Activated CD4-positive, CD25-positive, alpha-beta regulatory T cell (primary cell): ENCODE measurements at places on chromosomes 12 and 14.

- DNase-seq, result no peak
These were observed 19.1 kb downstream of the CAMKK2 start for GRCh38 chr12:121277374-121277759.

- DNase-seq, result no peak
These were observed 21.0 kb downstream of the CHST11 start for GRCh38 chr12:104477510-104478390.

GRCh38 chr14:29584992-29585391, 342.7 kb downstream of the PRKD1 start:
- DNase-seq, result no peak

DNA sequence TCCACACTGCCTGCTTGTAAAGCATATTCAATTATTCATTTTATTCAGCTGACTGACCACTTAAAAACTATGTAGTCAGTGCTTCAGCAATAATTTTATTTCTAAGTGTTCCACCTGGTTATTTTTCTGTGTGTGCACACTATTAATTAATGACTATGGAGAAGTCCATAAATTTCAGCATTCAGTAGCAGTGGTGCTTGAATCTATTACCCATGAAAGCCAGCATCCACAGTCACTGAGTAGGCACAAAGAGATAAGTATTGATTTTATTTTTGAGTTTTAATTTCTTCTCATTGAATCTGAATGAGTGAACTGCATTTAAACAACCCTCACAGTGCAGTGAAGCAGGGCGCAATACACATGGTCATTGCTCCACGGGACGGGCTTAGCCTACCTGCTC, 643.1 kb downstream of the GALC start:
- no peak for DNase-seq

DNA sequence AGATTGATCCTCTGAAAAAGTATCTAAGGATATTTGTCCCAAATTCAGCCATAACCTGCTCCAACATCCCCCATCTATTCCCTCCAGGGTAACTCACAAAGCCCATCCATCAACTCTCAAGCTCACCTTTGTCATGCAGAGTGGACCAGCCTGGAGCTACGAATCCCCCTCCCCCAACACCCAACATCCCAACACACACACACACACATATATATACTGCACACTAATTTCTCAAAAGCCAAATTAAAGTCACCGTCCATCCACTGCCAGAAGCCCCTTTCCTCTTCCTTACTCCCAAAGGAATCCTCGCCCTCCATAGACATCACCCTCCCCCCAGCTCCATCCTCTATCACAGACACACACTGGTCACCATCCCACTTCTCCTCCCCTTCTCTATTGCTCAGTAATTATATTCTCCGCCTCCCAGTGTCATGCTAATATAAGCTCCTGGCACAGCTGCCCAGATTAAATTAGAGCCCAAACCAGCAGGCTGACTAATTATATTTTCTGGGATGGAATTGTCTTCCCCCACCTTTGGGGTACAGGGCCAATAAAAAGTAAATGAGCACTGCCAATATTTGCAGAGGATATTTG, 13.5 kb upstream of the TESPA1 start:
- DNase-seq, result no peak

GRCh38 chr12:69872804-69873203, 47.8 kb downstream of the MYRFL start:
- DNase-seq, result no peak

DNA sequence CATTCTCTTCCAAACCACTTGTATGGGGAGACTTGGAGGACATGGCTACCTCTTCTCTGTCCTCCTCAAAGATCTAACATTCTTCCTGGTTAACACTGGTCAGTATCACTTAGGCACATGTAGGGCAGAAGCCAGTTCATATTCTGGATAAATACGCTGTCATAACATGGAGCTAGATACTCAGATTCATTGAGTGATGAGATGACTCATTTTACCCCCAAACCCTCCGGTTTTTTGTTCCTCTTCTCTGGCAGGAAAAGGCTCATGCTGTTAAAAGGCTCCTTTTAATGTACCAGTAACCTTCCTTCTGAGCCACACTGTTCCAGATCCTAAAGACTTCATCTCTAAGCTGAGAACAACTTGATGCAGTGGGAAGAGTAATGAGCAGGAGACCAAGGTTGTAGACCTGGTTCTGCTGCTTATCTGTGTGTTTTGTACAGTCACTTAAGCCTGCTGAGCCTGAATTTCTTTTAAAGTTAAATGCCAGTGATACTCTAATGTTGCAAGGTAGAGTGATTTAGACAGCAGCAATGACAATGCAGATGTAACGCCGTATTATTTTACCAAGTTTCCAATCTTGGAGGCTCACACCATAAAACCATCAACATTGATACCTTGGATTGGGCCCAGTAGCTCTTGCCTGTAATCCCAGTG, 57.3 kb upstream of the ELK3 start:
- DNase-seq, result no peak

GRCh38 chr12:20210621-20211215, 157.6 kb upstream of the PDE3A start:
- no peak for DNase-seq

DNA sequence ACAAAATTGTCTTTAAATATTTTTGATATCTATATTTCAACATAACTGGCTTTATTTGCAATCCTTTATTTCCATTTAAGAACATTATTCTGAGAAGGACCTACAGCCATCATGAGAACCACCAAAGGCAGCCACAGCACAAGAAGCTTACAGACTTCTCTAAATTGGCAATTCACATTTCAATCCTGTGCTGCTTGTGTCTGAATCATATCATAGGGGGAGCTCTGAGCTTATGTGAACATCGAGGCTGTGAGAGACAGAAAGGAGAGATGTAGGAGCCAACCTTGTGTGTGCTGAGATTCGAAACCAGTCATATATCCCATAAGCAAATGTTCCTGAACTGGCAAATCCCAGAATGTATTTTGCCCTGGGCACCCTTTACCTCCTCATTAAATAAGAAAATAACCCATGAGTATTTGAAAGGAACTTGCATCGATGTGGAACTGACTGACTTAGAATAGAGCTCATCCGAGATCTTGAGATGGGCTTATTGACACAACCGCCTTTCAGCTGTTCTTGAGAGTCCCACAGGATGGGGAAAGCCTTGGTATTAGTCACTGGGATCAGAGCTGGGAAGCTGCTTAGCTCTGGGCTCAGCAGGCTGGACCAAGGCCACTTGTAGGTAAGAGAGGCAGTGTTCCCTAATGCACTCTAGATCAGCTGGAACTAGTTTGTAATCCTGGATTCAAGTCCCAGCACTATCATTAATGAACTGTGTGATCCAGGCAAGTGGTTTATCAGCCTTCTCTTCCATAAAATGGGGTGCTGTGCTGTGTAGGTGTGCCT, 329.8 kb downstream of the CACNA1C start:
- no peak for DNase-seq

GRCh38 chr12:125406131-125406530, 340.9 kb downstream of the AACS start:
- no peak for DNase-seq

DNA sequence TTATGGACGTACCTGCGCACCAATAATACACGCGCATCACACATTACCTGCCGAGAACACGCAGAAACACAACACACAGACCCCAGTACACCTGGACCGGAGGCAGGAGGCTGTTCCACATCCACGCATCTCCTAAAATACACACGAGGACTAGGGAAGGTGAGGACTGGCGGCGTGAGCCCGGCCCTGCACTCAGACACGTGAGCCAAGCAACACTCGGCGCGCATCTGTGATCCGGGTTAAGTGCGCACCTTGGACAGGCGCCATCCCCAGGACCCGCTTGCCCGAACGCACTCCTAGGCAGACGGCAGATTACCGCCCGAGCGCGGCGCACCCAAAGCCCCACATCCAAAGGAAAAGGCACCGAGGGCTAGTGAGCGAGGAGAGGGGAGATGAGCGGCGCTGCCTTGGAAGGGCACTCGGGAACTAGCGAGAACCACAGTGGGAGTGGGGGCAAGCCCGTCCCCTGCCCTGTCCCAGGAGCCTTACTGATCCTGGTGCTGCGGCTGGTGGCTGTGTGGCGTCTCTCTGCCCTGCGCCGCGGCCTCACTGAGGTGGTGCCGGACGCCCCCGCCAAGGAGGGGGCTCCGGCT, 417 bp downstream of the GLS2 start:
- DNase-seq, result no peak

- no peak for DNase-seq
These were observed 30.6 kb upstream of the TMX1 start for GRCh38 chr14:51209457-51209856.

- DNase-seq, result no peak
These were observed 131.6 kb downstream of the PPFIA2 start for GRCh38 chr12:81627336-81628189.

GRCh38 chr12:43982544-43982943, 146.7 kb downstream of the TMEM117 start:
- DNase-seq, result no peak

DNA sequence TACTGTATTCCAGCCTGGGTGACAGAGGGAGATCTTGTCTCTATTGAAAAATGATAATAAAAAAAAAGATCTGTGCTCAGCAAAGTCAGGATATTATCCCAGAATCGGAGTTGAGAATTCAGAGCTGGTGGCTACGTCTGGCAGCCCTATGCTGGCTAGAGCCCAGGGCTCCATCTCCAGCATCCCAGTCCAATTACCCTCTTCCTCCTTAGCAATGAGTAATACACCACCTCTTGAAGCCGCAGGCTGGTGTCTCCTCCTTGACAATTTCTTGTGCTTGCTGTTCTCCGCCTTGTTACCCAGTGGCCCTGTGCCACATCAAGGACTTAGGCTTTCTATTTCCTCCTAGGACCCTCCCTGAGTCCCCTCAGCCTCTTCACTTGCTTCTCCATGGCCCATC, 38.4 kb upstream of the DDX11 start:
- no peak for DNase-seq

GRCh38 chr14:50932592-50933495, 11.4 kb downstream of the PYGL start:
- no peak for DNase-seq

DNA sequence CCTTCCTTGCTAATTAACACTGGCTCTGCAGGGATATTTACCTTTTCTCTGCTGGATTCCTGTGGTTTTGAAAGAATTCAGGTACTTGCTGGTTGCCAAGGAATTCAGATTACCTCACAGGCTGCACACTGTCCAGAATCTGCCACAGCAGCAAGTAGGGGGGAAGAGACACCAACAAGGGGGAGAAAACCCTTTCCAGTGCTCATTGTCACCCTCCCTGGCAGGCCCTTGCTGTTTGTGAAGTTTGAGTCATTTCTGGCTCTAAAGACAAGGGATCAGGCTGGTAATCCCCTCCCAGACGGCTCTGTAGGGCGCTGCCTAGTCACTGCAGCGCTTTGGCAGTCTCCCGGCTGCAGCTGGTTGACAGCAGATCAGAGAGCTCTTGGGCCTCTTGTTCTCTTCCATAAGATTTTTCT, 50.8 kb downstream of the TTLL5 start:
- no peak for DNase-seq

DNA sequence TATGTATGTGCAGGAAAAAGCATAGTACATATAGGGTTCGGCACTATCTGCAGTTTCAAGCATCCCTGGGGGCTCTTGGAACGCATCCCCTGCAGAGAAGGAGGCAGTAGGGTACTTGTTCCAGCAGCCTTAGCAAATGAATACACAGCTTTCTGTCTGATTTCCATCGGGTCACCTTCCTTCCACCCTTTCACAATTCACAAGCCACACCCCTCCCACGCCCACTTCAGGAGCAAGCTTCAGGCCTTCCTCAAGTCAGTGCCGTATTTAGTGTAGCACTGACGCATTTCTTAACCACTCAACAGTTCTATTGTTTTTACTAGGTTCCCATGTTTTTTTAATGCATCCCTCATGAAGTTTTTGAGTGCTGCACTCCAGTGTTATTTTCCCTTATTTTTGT, 64.2 kb downstream of the CLMN start:
- no peak for DNase-seq

GRCh38 chr12:129002427-129002826, 149.1 kb downstream of the GLT1D1 start:
- DNase-seq, result no peak

DNA sequence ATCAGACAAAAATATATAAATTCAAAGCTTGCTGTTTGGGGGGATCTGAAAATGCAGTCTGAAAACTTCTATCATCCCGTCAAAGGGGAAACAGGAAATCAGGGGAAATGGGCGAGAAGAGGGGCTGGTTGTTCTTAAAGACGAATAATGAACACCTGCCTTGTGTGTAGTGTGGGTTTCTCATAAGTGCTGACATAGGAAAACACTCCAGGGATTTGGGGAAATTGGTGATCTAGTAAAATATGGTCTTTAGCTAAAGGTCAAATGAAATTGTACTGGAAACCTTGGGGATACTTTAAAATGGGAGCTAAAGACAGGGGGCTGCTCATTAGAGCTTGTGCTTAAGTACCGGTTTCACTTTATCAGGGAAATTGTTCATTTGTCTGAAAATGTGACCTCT, 39.6 kb upstream of the PIK3C2G start:
- no peak for DNase-seq

DNA sequence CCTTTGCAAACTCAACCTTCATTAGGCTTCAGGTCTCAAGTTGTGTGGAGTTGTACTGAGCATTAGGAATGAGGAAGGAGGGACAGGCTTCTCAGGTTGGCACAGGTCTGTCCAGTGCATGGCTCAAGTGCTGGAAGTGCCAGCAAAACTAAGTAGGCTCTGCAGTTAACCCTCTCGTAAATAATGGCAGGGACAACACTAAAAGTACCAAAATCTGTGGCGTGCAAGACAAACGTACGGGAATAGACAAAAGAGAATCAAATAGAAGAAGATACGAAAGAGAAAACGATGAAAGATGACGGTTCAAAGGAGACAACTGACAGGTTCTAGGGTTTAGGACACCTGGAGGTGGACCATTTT, 612 bp downstream of the TRAPPC6B start:
- DNase-seq, result no peak

- no peak for DNase-seq
These were observed 2.6 kb upstream of the TRMT61A start for GRCh38 chr14:103526247-103526913.

GRCh38 chr12:80219345-80219744, 120.0 kb downstream of the OTOGL start:
- no peak for DNase-seq

GRCh38 chr12:131491916-131492490, 218.9 kb upstream of the SFSWAP start:
- DNase-seq, result no peak

DNA sequence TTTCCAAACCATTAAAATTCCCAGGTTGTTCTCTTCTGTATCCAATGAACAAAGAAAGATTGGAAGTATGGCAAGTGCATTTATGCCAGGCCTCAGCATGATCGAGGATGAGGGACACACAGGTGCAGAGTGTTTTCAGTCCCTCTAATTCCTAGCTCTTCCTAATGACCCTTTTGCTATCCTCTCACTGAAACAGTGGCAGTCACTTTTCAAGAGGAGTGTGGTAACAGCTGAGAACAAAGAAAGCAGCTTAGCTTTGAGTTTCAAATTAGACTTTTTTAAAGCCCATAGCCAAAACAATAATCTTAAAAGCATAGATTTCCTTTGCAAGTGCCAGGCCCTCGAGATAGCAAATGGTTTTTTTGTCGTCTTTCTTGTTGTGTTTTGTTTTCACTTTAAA, 110.8 kb downstream of the KCNH5 start:
- no peak for DNase-seq
